Heart left ventricle (tissue), 16 donors: ENCODE measurements at places on chromosomes 11 and 22. TPM values are rescaled to one million over a fixed set of nuclear protein-coding genes. Genes with fewer than 3 reads are reported as not detected.

Gene MYEOV
- not detected for total RNA-seq

Gene CLDN5
- 36.6 TPM for total RNA-seq

Gene SLC22A6
- total RNA-seq, result not detected

Gene DNAJB7
- total RNA-seq, result not detected

Gene OR8G1
- total RNA-seq, result not detected

Gene MRPL11
- total RNA-seq, result 46.9 TPM

Gene MFNG
- 9.6 TPM for total RNA-seq

Gene OR51I1
- not detected for total RNA-seq

Gene SLC37A2
- 3.0 TPM for total RNA-seq
